ENCODE measurements at places on chromosomes 7 and 10.

DNA sequence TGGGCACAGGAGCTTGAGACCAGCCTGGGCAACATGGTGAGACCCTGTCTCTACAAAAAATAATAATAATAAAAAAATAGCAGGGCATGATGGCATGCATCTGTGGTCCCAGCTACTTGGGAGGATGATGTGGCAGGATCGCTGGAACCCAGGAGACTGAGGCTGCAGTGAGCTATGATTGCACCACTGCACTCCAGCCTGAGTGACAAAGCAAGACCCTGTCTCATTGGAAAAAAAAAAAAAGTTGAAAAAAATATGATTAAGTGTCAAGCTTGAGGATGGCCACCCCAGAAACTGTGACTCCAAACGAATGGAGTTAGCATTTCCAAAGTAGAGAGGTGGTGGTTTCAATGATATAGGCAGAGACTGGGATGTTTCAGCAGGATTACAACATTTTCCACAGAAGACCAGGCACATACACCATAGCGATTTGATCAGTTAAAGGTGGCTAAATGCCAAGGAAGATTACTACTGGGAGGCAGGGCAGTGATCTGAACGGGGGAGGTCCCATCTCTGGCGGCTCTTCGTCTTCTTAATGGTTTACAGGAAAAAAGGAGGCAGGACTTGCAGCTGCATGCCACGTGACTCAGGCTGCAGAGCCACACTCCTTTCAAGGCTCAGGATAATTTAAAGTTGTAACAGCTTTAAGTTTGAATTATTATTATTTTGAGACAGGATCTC is 250.6 kb upstream of the GALNT17 start:
- no peak for DNase-seq

DNA sequence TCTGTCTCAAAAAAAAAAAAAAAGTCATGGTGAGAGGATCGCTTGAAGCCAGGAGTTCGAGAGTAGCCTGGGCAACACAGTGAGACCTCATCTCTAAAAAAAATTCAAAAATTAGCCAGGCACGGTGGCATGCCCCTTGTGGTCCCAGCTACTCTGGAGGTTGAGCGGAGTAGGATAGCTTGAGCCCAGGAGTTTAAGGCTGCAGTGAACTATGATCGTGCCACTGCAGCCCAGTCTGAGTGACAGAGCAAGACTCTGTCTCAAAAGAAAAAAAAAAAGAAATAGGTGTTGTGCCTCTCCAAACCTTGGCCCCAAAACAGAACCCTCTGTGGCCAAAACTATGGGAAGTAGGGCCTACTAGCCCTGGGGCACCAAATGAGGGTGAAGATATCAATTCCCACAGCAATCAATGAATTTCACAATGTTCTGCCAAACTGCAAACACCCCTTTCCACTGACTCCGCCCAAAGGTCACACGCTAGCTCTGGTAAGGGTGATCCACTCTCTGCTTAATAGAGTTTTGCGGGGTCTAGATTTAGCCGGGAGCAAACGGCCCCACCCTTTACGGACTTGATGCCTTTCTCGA is 16.9 kb downstream of the SSC4D start:
- DNase-seq, result no peak

DNA sequence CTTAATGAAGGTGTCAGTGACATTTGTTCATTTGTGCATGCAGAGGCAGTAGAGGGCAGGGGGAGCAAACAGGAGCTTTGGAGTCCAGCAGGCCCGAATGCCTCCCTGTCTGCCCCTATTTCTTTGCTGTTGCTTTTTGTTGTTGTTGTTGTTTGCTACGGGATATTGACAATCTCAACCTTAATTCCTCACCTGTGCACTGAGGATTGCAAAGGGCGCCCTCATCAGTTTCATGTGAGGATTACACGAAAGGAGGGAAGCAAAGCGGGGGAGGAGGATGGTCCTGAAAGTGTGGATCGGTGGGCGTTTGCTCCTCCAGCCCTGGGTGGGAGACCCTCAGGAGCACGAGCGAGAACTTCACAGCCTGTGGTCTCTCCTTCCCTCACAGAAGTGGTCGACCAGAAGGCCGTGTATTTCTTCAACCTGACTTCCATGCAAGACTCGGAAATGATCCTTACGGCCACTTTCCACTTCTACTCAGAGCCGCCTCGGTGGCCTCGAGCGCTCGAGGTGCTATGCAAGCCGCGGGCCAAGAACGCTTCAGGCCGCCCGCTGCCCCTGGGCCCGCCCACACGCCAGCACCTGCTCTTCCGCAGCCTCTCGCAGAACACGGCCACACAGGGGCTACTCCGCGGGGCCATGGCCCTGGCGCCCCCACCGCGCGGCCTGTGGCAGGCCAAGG is 9.6 kb downstream of the GDF10 start:
- DNase-seq, result no peak

GRCh38 chr10:100345570-100346330 is 1.3 kb upstream of the SCD start:
- no peak for DNase-seq

DNA sequence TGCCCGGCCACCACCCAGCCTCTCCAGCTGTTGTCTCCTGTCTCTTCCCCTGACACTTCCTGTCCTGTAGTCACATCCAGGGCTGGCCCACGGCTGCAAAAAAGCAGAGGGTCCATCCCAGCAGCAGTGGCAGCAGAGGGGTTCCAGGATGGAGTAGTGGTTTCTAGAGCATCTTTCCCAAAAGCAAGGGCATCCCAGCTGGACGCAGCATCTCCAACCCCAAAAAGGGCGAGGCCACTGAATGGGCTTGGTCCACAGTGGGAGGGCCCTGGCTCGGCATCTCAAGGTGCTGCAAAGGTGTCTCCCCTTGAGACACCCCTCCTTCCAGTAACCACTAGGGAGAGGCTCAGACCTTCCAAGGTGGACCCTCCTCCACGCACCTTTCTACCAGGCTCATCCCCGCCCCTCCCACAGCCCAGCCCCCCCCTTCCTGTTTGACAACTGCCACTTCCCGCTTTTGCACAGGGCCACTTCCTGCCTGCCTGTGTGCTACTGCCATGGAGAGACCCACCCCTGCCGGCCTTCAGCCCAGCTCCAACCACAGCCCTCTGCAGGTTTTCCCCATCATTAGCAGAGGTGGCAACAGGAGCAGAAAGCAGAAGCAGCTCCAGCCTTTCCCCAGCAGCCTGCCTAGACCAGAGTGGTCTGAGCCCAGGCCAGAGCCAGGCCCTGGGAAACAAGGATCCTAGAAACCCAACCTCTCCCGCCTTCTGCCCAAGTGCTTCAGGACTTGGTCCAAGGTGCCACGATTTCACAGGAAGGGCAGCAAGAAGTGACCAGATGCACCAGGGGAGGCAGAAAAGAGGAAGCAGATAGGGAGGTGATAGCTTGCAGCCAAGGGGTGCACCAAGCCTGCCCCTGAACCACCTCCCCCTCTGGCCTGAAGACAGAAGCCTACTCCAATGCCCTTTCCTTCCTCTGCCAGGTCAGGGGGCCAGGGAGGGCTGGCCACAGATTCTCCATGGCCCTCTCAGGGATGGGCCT is 8.6 kb downstream of the CAMK2G start:
- DNase-seq, result no peak

- no peak for DNase-seq
Measured at GRCh38 chr7:4299431-4299830, 382.7 kb upstream of the FOXK1 start.

DNA sequence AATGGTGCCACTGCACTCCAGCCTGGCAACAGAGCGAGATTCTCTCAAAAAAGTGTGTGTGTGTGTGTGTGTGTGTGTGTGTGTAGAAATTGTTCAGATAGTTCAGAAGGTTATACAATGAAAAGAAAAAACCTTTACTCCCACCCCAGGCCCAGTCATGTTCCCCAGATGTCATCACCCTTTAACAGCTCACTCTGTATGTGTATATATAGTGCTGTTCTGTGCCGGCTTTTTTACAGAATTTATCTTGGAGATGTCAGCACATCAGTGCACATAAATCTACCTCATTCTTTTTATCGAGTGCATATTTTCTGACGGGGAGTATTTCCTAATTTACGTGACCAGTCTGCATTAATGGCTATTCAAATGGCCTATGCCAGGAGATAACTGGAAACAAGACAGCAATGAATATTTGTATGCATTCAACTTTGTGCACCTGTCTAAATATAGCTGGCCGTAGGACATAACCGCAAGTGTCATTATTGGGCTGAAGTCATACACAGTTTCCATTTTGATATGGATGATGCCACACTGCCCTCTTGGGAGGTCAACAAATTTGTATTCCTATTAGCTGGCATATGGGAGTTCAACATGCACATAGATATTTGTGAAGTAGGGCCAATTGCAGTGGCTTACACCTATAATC is 11.7 kb downstream of the NIPSNAP2 start:
- no peak for DNase-seq

- no peak for DNase-seq
Measured at GRCh38 chr10:1545524-1545923, 191.8 kb downstream of the ADARB2 start.

GRCh38 chr7:151514461-151515275 is 5.0 kb downstream of the RHEB start:
- no peak for DNase-seq

DNA sequence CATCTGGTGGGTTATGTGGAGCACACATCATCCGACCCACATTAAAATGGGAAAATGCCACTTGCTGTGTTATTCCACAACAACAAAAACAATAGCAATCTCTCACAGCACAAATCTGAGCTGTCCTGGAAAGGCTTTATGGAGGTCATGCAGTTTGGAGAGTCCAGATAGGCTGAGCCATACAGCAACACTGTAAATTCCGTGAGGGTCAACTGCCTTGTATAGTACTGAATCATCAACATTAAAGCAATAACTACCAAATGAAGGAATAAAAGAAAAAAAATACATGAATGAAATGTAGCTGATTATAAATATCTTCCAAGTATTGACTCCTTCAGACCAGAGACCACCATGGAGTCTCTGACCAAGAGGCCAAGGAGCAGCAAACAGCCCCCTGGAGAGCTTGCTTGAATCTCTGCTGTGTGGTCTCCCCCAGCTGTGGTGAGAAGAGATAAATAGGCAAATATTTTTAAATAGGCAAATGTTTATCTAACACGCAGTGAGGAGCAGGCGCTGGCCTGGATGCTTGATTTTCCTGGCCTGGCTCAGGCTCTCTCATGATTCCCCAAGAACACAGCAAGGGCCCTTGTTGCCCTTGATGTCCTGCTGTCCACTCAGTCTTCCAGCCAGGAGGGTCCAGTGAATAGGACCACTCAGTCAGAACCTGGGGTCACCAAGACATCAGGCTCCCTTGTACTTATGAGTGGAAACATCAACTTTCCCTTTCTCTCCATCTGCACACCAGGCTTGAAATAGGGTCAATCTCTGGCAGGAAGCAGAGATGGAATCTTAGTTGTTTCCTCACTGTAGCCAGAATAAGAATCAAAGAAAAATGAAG is 1021.3 kb downstream of the XPNPEP1 start:
- no peak for DNase-seq

- DNase-seq, result no peak
Measured at GRCh38 chr7:2214636-2215035, 18.1 kb downstream of the MAD1L1 start.

DNA sequence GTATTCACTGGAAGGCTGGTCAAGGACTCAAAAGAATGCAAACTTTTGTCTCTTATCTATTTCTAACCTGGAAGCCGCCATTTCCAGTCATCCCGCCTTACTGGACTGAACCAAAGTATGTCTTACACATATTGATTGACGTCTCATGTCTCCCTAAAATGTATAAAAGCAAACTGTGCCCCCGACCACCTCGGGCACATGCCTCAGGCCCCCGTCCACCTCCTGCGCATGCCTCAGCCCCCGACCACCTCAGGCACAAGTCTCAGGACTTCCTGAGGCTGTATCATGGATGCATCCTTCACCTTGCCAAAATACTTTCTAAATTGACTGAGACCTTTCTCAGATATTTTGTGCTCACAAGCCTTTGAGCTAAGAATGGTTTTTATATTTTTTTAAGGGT is 148.6 kb downstream of the PTPRN2 start:
- no peak for DNase-seq

DNA sequence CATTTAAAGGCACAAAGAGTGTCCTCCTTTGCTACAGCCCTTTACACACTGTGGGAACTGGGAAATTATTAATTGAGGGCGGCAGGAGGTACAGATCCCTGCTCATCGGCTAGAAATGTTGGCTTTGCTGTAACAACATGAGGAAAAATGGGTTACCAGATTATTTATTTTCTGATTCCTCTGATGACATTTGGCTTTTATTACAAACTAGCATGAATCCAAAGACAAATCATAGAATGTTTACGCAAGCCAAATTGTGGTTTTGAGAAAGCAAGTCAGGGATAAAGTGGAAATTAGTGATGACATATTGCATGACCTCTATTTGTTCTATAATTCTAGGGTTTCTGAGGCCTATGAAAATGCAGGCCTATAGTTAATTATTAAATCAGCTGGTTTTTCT is 126.1 kb upstream of the TMEM196 start:
- no peak for DNase-seq

DNA sequence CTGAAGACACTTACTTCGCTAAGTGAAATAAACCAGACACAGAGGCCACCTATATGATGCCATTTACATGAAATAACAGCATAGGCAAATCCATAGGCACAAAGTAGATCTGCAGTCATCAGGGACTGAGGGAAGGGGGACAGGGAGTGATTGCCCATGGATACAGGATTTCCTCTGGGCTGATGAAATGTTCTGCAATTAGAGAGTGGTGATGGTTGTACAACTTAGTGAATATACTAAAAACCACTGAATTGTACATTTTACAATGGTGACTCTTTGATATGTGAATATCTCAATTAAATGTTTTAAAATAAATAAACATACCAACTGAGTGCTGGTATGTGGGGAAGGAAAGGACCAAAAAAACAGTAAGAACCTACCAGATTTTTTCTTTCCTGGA is 20.4 kb downstream of the PPA1 start:
- DNase-seq, result no peak

DNA sequence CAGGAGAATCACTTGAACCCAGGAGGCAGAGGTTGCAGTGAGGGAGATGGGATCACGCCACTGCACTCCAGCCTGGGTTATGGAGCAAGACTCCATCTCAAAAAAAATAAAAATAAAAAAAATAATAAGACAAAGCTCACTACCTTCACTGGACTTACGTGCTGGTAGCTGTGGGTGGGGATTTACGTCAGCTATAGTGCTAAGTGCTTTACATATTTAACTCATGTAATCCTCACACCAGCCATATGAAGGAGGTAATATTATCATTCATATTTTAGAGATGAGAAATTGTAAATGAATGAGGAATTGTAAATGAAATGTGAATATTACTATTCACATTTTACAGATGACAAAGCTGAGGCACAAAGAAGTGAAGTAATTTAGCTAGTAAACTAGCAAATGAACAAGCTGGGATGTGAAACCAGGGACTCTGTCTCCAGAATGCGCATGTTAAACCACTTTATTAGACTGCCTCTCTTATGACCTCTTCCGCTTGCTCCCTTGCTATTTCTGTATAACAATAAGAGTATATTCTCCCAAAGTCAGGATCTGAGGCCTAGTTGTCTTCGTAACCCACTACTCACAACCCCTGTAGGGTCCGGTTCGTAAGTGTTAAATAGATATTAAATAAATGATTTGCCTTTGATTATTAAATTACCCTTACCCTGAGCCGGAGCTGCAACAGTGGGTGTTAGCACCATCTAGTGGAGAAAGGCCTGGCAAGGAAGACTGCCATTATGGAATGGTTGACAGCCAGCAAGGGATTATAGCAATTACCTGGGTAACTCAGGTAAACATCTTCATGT is 70.2 kb downstream of the HTR7 start:
- peak; percentile 9 for DNase-seq

- no peak for DNase-seq
Measured at GRCh38 chr10:126454045-126454751, 65.9 kb upstream of the ADAM12 start.

- no peak for DNase-seq
Measured at GRCh38 chr7:28048694-28049093, 131.9 kb downstream of the JAZF1 start.
